ENCODE measurements at places on chromosomes 1 and 21.

- no peak for DNase-seq
Observed at GRCh38 chr1:217140041-217140901, 417.0 kb upstream of the ESRRG start.

- no peak for DNase-seq
Observed at GRCh38 chr21:38918607-38919346, 113.0 kb downstream of the ETS2 start.

DNA sequence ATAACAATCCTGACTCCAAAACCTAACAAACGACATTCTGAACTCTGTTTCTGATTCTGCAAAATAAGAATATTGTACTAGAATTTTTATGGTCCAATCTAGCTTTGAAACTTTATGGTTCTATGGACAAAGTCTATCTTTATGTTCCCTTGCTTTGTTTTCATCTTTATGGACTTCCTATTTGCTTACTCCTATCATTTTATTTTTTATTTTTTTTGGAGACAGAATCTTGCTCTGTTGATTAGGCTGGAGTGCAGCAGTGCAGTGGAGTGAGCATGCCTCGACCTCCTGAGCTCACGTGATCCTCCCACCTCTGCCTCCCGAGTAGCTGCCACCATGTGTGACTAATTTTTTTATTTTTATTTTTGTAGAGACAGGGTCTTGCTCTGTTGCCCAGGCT, 3.6 kb downstream of the NRAS start:
- no peak for DNase-seq

DNA sequence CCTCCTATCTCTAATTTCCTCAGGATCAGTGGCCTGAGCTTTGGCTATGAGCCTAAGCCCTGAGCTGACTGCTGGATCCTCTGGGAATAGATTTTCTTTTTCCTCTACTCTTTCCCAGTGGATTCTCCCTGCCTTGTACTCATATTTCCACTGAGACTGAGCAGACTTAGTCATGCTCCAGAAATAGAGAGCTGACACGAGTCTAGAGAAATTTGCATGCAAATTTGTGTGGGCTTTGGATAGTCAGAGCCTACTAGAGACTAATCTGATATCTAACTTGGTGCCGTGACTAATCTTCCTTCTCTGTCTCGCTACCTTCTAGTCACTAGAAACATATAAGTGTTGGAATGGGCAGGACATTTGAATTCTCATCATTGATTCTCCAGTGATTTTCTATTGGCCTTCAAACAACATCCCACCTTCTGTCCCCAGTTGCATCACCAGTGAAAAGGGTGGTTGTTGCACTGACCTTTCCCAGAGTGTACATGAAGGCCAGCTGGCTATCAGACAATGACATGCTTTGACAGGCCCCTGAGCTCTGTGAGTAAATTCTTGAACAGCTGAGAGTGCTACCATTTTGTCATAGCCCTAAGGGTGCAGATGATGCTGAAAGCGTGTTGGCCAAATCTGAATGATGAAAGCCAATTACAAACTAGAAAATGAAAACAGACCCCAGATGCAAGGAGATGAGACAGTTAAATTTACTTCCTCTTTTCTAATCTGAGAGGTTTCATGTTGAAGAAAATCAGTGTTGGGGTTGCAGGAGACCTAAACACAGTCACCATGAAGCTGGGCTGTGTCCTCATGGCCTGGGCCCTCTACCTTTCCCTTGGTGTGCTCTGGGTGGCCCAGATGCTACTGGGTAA, at the start of gene FCRLA:
Gene FCRLA (plus strand): TSS at position 748 of the 866 bp plus-strand sequence. CDS start 36 bp downstream, at position 784.
- no peak for DNase-seq

DNA sequence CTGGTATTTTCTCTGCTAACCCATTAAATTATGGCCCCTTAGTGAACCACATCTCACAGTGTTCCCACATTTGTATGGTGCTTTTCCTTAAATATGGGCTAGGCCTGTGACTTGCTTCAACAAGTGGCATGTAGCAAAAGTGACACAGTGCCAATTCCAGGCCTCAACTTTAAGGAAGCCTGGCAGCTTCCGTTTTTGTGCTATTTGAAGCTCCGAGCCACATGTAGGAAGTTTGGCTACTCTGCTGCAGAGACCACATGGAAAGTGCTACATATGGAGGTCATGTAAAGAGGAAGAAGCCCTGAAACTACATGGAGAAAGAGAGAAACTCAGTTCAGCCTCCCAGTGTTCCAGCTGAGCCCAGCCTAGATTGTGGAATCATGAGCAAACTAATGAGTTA, 28.5 kb upstream of the DR1 start:
- no peak for DNase-seq

GRCh38 chr1:105934806-105935205, 1121.7 kb upstream of the PRMT6 start:
- no peak for DNase-seq

- DNase-seq, result no peak
Observed at GRCh38 chr21:25556091-25556490, 51.2 kb downstream of the MRPL39 start.

GRCh38 chr1:31627930-31628559, 10.6 kb downstream of the HCRTR1 start:
- no peak for DNase-seq

DNA sequence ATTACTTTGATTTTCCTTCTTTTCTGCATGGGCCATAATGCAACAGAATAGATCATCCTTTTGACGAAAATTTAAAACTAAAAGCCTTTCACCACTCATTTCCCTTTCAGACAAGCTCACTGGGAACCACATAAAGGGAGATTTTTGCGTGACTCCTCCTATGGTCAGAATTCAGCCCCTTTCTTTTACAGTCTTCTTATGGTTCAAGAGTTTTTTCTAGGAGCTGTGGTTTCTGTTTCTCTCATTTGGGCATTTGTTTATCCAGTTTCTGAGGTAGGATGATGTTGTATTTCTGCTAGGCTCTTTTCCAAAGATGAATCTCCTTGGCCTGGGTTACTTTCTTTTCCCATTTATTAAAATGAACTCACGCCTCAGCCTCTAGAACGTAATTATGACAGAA, 16.9 kb downstream of the RGS1 start:
- DNase-seq, result no peak

GRCh38 chr1:175845338-175845737, 101.9 kb upstream of the TNR start:
- DNase-seq, result no peak

DNA sequence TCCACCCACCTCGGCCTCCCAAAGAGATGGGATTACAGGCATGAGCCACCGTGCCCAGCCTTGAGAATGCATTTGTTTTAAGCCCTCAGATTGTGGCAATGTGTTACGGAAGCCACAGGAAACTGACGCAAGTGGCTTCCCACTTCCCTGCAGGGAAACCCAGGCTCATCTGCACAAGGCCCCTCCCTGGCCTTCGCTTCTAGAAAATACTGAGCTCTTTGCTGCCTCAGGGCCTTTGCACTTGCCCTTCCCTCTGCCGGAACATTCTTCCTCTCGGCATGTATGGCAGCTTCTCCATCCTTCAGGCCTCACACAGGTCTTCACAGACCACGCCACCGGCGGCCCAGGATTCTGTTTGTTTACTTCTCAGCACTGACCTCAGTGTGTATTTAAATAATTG, 137.0 kb upstream of the TMEM51 start:
- no peak for DNase-seq

GRCh38 chr1:189682591-189682990, 795.1 kb downstream of the BRINP3 start:
- DNase-seq, result no peak
